Stimulated activated CD8-positive, alpha-beta memory T cell treated with anti-CD3 and anti-CD28 coated beads, Interleukin-15, amount 100 ng/mL, for 24 hours (primary cell): ENCODE measurements at places on chromosomes 13 and 19.

DNA sequence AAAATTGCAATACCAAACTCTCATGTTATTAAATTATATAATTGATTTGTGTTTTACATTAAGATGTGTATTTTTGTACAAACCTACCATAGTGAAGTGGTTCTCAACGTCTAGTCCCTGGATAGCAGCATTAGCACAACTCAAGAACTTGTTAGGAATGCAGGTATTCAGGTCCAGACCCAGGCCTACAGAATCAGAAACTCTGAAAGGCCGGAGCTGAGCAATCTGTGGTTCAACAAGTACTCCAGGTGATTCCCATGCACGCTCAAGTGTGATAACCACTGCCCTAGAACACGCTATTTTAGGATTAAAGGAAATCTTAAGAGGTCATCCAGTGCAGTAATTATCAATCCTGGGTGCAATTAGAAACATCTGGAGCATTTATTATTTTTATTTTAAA, 456.3 kb downstream of the IRS2 start:
- no peak for DNase-seq

GRCh38 chr13:42039457-42039945, 8.9 kb upstream of the DGKH start:
- DNase-seq: no peak

DNA sequence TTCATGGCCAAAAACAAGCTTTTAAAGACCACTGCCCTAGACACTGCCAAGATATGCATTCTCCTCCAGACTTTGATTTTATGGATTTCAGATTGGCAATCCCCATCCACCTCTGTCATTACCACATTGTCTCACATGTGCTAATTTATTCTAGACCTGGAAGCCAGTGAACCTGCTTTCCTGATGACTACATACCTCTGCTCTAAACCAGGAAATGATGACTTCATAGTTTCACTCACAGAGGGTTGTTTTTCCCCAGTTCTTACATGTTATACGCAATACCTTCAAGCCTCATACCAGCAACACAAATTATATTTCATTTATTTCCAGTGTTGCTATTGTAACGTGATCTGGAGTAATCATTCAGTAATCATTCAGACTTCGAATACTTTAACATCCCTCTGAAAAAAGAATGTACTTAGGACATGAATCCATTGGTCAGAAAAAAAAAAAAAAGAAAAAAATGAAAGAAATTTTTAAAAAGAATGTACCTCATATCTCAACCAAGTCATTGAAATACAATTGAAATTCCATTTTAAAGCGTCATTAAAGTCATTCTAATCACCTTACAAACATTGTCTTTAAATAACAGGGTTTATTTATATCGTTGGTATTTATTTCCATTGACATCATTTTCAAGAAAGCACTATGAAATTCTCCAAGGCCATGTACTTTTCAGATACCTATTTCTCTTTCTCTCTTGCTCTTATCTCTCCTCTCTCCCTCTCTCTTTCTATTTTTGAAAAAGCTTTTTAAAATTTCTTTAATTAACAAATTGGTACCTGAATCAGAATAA, 33.4 kb upstream of the KLF5 start:
- no peak for DNase-seq

- no peak for DNase-seq
These were observed 215.7 kb downstream of the ZNF536 start for GRCh38 chr19:30587869-30588268.

DNA sequence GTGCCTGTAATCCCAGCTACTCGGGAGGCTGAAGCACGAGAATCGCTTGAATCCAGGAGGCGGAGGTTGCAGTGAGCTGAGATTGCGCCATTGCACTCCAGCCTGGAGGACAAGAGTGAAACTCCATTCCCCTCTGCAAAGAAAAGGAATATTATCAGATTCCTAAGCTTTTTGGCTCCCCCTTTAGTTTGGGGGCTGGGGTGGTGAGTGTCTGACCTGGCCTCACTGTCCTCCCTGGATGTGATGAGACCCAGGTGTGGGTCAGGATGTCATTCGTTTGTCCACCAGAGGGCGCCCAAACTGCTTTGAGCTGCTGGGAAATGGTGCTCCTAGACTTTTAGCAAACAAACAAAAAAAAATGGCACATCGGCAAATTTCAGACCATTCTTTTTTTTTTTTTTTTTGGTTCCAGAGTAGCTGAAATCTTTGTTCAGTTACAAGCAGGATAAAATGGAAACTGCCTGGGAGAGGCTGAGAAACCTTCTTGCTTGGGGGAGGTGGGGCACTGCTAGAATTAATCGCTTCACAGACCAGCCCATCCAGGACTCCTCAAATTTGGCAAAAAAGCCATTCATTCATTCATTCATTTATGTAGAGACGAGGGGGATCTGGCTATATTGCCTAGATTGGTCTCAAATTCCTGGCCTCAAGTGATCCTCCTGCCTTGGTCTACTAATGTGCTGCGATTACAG, 29.4 kb downstream of the SPC24 start:
- peak; percentile 56 for DNase-seq

DNA sequence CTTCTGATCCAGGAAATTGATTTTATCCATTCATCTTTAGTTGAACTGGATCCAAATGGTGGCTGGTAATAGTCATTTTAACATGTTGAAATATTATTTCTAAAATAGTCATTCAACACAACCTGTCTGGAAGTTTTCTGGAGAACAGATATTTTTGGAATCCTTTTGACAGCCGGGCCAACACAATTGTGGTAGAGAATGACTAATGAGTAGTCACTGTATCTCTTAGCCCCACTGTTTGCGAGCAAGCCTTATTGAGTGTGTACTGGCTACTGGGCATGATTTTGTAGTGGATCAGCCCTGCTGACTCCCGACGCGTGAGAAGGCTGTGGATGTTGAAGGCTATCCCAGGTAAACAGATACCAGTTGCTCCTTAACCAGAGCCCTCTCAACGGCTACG, 383.4 kb downstream of the ZNF536 start:
- DNase-seq: no peak

DNA sequence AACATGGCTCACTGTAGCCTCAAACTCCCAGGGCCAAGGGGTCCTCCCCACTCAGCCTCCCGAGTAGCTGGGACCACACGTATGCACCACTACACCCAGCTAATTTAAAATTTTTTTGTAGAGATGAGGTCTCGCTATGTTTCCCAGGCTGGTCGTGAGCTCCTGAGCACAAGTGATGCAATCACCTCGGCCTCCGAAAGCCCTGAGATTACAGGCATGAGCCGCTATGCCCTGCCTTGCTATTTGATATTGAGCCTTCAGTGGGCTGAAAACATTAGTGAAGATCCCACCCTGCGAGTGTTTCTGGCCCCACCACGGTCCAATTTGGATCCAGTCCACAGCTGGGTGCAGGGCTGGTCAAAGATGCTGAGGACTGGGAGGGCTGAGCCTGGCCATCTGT, 65.9 kb downstream of the TRPM4 start:
- DNase-seq: no peak

- DNase-seq: no peak
These were observed 656.6 kb downstream of the UQCRFS1 start for GRCh38 chr19:28556371-28556770.

DNA sequence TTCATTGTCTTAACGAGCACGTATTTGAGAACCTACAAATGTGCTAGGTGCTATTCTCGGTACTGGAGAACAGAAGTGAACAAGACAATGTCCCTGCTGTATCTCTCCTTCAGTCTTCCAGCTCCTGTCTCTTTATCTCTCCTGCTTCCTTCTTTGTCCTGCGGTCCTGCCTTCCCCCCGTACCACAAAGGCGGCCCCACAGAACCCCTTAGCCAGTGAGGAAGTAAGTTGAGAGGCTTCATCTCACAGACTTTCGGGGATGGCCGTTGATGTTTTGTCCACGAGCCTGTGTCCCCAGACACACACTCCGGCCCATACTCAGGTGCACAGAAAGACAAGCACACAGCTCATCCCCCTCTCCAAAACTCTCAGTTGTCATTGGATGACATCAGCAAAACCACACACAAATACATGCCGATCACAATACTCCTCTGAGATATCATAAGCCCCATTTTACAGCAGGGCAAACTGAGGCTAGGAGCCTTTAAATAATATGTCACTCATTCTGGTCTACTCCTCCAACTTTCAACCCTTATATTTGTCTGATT, 507 bp upstream of the SWSAP1 start:
- DNase-seq: no peak

- no peak for DNase-seq
These were observed 90.3 kb downstream of the RNF17 start for GRCh38 chr13:24854311-24854710.

GRCh38 chr13:33125821-33126570, 109.8 kb downstream of the KL start:
- no peak for DNase-seq

GRCh38 chr19:6087074-6087571, 23.2 kb downstream of the RFX2 start:
- DNase-seq: no peak
